SK-N-SH treated with all-trans-retinoic acid at 6 μM for 48 hours (cell line): ENCODE measurements at places on chromosomes 5 and 9.
A peak's percentile ranks its signal among the peaks of the same experiment; 100 is the strongest.

- peak; percentile 96 for ATAC-seq
These were observed 5.3 kb downstream of the SLC36A3 start for GRCh38 chr5:151298063-151298855.

- ATAC-seq, result peak; percentile 77
These were observed 20.0 kb downstream of the NTNG2 start for GRCh38 chr9:132181796-132182313.

GRCh38 chr9:94900222-94901018 lies 173.9 kb downstream of the AOPEP start:
- ATAC-seq, result peak; percentile 81

- ATAC-seq, result peak; percentile 85
These were observed at the start of gene ANKH for GRCh38 chr5:14871214-14872069. Gene ANKH, minus strand, starts transcription at chr5:14871778. Its CDS starts 331 bp downstream, at chr5:14871447.

- ATAC-seq, result no peak
These were observed 41.0 kb downstream of the CEP120 start for GRCh38 chr5:123382252-123382651.

- ATAC-seq, result no peak
These were observed 28.9 kb upstream of the IL33 start for GRCh38 chr9:6186691-6187090.

- ATAC-seq, result peak; percentile 52; the same call in 1 of the 3 replicates
These were observed 346.4 kb upstream of the RIOK2 start for GRCh38 chr5:97529354-97529985.

DNA sequence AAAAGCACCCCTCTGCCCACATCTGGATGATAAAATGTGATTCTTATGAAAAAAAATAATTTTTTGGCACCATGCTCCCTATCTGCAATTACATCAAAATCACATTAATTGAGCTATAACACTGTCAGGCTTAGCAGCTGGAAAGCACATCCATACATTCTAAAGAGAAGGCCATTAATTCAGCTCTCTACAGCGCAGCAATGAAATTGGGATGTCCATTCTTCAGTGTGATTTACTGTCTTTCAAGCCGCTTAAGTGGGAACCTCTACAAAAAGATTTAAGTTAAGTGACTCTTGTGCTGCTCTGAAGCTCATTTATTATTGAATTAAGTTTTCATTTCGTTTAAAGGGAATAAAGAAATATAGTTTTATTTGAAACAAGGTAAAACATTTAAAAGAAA lies 171.3 kb downstream of the EBF1 start:
- ATAC-seq, result no peak
